ENCODE measurements at places on chromosomes 2 and 18.
A peak's percentile ranks its signal among the peaks of the same experiment; 100 is the strongest.

GRCh38 chr2:37020887-37021796 lies 54.8 kb upstream of the STRN start:
- no peak for DNase-seq

DNA sequence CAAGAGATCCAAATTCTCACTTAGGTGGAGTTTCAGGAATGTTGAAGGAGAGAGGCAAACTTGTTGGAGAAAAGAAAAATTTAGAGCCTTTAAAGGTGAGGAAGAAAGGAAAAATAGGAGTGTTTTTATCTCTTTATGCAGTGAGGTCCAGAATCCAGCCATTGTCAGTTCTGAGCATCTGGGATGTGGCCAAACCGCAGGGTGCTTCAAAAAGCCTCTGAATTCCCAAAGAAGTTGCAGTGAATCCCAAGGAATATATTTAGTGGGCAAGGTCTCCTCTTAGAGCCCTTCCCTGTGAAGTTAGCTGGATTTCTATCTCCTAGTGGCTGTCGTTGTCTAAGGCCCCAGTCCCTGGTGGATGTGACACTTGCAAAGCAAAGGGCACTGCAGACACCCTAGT lies 51.2 kb downstream of the MTCL1 start:
- DNase-seq = no peak

GRCh38 chr18:4040391-4041092 lies 414.6 kb downstream of the DLGAP1 start:
- no peak for DNase-seq

- no peak for DNase-seq
Measured at GRCh38 chr2:136298631-136299030, 180.7 kb upstream of the CXCR4 start.

GRCh38 chr2:34408100-34408499 lies 809.0 kb upstream of the FAM98A start:
- DNase-seq = no peak

DNA sequence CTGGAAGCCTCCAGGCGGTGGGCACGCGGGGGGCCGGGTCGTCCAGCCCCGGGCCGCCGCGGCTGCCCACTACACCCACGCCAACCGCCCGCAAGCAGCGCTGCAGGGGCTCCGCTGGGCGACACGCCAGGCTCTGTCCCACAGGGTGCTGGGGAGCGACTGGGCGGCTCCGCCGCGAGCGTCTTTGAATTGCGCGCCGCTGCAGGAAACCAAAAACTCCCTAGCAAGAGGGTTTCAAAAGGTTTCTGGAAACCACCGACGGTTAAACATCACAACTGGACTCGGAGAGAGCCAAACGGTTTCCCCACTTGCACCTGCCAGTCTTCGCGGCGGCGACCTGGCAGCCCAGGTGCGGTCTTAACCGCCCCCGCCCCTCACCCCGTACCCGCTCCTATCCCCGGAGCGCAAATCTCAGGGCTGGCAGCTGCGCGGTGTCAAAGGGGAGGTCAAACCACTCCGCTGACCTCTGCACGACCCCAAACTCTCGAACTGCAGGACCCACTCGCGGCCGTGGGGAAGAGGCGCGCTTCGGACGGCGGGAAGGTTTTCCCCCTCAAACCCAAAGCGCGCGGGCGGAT lies 1.0 kb downstream of the CXCR4 start:
- peak; percentile 87 for DNase-seq

DNA sequence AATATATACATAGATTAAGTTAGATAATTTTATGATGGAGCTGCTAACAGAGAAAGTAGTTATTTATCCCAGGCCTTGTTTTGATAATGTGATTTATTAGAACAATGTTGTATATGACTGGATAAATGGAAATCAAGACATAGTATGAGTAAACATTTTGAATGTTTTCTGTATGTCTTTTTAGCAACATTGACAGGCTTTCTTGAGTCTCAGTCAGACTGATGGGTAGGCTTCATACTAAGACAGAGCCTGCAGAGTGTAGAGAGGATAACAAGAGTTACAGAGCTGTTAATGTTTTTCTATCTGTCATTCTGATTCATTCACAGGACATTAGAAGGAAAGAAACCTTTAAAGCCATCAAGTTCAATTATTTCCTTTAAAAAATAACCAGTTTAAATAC lies 478.5 kb downstream of the LRP1B start:
- no peak for DNase-seq

GRCh38 chr18:9334973-9335696 lies 562 bp downstream of the TWSG1 start:
- peak; percentile 42 for DNase-seq

DNA sequence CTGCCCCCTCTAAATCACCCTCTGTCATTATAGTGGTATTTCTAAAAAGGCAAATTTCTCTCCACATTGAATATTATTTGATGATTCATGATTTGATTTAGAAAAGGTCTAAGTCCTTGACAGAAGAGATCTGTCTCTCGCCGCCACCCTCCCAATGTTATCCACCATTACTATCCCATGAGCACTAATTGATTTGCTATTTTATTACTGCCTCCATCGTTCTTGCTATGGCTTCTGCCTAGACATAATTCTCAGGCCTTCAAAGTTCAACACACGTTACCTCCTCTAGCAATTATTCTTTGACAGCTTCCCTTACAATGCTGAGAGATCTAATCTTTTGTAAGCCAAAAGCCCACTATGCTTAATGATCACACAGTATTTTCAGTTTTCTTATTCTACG lies 507.0 kb upstream of the CHAC2 start:
- DNase-seq = no peak

- no peak for DNase-seq
Measured at GRCh38 chr18:32478317-32478716, 7.6 kb upstream of the GAREM1 start.
